Natural killer cell (primary cell): ENCODE measurements at places on chromosomes 2 and 18. TPM values are rescaled to one million over a fixed set of nuclear protein-coding genes. Genes with fewer than 3 reads are reported as not detected.

The SMIM21 gene
- not detected for total RNA-seq

The DTNA gene
- total RNA-seq = 0.33 TPM

- no peaks in the 10 kb centered on the region for H3K36me3 ChIP-seq
- H3K4me1 ChIP-seq = no peaks in the 10 kb centered on the region
- no peaks in the 10 kb centered on the region for H3K27me3 ChIP-seq
- H3K27ac ChIP-seq = no peak overlapping the region
Observed at GRCh38 chr2:108169982-108170625, 69.7 kb upstream of the SULT1C3 start.

DNA sequence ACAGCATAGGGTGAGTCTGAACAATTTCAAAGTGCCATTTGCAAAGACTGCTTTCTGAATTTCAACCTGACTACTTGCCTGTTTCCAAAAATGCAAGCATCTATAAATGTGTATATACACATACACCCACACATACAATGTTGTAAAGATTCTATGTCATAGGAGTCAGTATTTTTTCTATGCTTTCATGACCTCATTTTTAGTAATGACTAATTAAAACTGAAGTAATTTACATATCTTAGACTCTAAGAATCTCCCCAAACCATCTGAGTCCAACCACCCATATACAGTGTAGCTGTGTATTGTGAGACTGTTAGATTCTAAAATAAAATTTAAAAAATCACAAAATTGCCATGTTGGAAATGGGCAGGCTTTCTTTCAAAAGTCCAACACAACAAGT lies 162.0 kb upstream of the STK17B start:
- no peaks in the 10 kb centered on the region for H3K4me1 ChIP-seq
- H3K27me3 ChIP-seq = no peaks in the 10 kb centered on the region
- H3K36me3 ChIP-seq = no peaks in the 10 kb centered on the region
- no peak overlapping the region for H3K4me3 ChIP-seq
- H3K27ac ChIP-seq = no peak overlapping the region

- peaks cover 17% of the 10 kb centered on the region for H3K4me1 ChIP-seq
- no peaks in the 10 kb centered on the region for H3K27me3 ChIP-seq
- H3K36me3 ChIP-seq = no peaks in the 10 kb centered on the region
- no peak for DNase-seq
- no peak overlapping the region for H3K4me3 ChIP-seq
Observed at GRCh38 chr2:130358420-130359350, 2.8 kb downstream of the PTPN18 start.

- DNase-seq = no peak
- H3K4me3 ChIP-seq = no peak overlapping the region
- H3K27me3 ChIP-seq = no peaks in the 10 kb centered on the region
- H3K27ac ChIP-seq = no peak overlapping the region
- no peaks in the 10 kb centered on the region for H3K4me1 ChIP-seq
Observed at GRCh38 chr2:211344289-211344688, 787.9 kb downstream of the CPS1 start.

GRCh38 chr2:177771191-177771590 lies 301.4 kb downstream of the PDE11A start:
- no peak overlapping the region for H3K27ac ChIP-seq
- no peaks in the 10 kb centered on the region for H3K36me3 ChIP-seq
